Germinal center (tissue), 1 donor: ENCODE measurements at places on chromosomes 1 and 21.
A peak's percentile ranks its signal among the peaks of the same experiment; 100 is the strongest.

DNA sequence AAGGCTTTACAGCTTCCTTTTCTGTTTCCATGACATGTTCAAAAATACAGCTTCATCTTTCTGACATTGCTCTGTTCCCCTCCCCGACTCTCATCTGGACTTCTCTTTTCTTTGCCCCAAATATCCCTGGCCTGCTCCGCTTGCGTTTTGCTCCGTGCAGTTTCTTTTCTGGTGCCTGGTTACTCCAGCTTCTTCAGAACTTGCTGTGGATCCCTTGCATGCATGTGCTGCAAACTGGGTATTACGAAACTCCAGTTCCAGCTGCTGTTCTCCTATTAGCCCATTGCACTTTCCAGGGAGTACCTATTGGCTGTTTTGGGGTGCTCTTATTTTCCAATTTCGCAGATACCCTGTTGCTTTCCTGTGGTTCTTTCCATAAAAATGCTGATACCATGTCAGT is 9.9 kb upstream of the NDC1 start:
- DNase-seq = no peak

DNA sequence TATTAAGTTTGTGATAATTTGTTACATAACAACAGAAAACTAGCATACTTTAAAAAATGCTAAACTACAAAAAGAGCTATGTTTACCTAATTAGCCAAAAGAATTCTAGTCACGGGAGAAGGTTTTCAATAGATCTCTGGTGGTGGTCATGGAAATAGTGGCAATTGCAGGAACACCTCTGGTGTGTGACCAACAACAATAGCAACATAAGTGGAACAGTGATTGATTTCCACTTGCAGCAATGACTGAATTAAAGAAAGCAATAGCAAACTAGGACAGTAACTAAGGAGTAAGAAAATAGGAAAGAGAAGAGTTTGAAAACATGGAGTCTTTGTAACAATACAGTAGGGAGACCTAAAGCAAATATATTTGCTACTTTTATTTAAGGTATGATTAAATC is 171.3 kb upstream of the ADGRL4 start:
- no peak for DNase-seq

DNA sequence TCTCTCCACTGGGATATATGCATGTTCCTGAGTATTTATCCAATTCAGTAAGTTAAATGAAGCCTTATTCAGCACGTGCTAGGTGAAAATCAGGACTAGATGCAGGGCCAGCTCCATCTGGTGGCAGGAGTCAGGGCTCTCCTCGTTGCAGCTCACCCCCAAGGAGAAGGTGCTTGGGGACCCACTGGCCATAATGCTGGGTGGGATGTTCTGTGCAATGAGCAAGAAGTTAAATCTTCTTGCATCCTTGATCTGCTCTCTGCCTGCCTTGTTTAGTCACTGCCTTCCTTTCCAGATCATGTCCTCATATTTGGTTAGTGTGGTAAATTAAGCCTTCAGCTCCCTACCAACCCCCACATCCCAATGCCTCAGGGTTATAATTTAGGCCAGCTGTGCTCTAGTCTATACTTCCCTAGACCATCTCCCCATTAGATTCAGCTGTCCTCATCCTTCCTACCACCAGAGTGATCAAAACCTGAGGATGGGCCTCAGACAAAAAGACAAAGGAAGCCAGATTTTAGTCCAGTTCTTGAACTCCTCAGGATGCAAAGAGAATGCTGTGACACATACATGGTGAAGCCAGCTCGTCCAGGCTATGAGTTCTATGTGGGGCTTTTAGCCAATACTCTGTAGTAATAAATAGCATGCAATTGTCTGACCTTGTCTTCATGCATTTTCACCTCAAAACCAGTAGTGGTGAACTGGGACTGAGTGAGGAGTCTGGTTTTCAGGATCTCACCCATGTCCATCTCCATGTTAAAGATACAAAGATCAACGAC is 55.9 kb downstream of the SEC16B start:
- no peak for DNase-seq

DNA sequence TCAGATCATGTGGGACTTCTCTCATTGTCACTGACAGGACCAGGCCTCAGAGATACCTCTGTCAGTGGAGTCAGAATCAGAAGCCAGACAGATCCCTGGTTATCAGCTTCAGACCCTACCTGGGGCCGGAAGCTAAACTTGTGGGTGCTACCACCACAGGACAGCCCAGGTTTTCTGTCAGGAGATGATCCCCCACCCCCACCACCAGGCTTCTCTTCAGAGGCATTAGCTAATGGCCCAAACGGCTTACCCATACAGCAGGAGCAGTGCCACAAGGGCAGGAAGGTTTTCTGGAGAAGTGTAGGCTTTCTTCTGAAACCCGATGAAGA is 105.5 kb downstream of the ABCA4 start:
- DNase-seq = no peak

DNA sequence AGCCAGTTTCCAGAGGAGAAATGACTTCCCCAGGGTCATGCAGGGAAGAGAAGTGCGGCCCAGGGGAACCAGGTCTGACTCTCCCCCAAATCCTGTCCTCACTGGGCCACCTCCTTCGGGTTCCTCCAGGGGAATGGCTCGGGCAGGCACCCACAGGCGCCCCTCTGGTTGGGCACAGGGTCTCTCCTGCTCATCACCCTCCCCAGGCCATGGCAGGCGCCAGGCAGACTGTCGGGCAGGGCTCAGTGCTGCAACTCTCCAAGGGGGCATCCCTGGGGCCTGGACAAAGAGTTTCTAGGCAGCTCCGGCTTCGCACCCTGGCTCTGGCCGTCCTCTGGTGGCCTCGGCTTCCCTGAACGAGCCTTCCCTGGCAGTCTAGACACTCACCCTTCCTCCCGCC is 75.6 kb downstream of the MEGF6 start:
- no peak for DNase-seq

- DNase-seq = no peak
Measured at GRCh38 chr1:30507401-30508174, 215.8 kb downstream of the MATN1 start.

DNA sequence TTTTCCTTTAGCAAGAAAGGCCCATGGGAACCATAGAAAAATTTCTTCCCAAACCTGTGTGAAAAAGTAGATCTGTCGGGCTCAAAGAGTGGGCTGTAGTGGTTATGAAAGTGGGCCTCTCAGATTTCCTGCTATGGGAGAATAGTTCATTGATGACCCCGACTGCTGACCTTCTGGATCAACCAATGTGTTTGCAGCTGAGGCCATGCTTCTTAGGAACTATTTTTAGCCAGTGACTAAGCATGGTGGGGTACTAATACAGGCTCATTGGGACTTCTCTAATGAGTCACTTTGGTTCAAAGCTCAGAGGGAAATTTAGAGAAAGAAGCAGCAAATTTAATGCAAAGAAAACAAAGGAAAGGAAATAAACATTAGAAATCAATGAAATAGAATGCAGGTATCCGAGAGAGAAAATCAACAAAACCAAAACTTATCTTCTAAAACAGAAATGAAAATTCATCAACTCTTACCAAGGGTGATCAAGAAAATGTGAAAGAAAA is 12.6 kb upstream of the PSMA5 start:
- DNase-seq = no peak

- DNase-seq = no peak
Measured at GRCh38 chr1:82542141-82542540, 741.4 kb downstream of the ADGRL2 start.

GRCh38 chr1:69414574-69414973 is 153.1 kb upstream of the LRRC7 start:
- no peak for DNase-seq

DNA sequence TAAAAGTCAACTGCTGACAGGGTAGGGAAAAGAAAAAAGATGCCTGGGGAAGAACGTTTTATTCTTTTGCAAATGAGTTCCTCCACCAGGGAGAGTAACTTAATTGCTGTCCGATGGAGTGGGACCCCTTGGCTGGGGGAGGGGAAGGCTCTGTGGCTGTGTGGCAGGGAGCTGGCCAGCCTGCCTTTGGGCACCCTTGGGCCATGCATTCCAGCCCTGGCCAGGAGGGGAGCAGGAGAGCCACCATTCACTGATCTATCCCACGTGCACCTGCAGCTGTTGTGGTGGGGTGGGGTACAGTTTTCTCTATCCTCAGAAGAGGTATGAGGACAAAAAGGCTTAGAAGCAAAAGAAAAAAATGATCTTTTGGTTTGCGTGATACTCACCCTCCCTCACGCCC is 116.9 kb downstream of the KCNK1 start:
- DNase-seq = no peak

DNA sequence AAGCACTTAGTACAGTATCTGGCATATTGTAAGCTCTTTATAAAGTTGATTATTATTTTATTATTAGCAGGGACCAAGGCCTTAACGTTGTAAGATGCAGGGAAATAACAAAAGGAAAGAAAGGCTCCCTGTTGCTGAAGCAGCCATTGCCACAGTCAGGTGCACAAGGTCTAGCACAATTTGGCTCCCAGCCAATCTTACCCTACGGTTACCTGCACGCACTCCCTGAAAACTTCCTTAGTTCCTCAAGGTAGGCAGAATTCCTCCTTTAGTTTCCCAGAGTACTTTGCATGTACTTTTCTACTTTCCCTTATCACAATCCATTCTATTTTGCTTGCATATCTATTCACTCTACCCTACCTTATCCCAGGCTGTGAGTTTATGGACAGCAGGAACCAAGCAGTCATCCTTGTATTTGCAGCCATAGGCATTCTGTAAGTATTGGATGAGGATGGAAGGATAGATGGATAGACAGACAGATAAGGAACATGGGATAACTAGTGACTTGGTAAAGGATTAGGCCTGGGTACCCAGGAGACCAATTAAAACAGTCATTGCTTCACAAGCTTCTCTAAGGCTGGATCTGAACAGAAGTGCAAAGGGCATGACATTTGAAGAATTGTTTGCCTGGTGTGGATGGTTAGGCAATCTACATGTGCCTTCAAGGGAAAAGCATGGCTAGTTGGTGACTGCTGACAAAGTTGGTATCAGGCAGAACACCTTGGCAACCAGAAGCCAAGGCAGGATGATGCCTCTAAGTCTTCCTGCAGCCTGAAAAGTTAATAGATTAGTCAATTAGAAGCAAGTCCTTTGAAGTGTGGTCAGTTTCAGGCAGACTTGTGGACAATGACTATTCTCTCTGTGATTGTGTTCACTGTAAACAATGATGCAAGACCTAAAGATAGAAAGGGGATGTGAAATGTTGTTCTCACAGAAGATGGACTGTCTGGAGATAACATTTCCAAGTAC is 20.8 kb upstream of the JAK1 start:
- no peak for DNase-seq

DNA sequence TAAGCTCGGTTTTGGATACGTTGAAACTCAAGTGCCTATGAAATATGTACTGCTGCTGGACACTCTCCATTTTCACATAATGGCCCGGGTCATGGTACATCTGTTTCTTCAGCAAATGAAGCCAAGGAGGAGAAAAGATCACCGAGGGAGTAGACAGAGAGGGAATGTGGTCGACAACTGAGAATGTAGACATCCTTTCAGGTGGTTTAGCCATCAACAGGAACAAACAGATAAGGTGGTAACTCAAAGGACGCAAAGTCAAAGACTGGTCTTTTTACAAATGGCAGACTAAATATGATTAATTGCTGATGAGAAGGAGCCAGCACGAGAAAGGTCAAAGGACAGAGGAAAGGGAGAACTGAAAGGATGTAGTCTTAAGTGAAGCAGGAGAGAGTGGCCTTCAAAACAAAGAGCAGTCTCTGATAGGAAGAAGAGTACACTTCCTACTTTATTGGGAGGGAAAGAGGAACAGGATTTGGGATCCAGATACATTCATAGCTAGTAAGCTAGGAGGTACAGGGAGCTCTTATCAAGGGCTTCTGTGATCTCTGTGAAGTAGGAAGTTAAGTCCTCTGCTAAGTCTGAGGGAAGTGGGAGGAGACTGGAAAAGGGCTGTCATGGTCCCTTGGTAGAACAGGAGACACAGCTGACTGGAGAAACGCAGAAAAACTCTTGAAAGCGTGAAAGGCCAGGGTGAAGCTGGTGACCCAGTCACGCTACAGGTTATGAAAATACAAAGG is 28.3 kb downstream of the NUP133 start:
- DNase-seq = peak; percentile 70

GRCh38 chr1:5973771-5974170 is 18.5 kb downstream of the NPHP4 start:
- DNase-seq = no peak

GRCh38 chr1:221774054-221774842 is 32.4 kb upstream of the DUSP10 start:
- DNase-seq = no peak

- peak; percentile 70 for DNase-seq
Measured at GRCh38 chr1:15578921-15579682, 5.7 kb downstream of the AGMAT start.

DNA sequence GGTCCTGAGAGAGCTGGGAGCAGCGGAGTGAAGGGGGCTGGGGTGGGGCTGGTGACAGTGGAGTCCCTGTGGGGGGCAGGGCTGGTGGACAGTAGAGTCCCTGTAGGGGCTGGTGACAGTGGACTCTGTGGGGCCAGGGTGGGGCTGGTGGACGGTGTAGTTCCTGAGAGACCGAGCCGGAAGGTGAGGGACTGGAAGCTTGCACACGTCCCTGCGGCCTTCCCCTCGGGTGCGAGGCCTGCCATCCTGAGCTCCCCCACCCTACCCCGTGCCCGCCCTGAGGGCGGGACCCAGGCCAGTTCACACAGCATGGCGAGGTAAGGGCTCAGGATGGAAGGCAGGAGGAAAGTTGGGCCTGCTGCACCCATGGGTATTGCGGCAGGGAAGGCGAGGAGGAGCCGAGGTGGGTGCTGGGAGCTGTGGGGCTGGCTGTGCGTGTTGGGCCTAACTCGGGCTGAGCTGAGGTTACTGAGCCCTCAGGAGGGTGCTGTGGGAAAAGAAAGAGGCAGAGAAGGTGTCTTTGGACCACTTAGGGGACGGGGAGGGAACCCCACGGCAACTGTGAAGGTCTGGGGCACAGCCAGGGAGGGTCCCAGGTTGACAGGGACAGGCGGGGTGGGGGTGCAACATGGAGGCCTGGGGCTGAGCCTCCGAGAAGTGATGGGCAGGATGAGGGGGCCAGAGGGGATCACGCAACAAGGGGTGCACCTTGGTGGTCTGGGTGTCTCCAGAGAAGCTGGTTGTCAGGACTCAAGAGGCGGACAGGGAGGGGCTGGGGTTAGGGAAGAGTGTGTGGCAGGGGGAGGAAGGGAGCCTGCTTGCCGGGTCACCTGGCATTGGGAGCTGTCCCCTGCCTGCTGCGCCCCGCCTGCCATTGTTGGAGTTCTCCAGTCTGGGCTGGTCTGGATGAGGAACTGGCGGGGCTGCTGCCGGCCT is 60.8 kb downstream of the PRKCZ start:
- no peak for DNase-seq

DNA sequence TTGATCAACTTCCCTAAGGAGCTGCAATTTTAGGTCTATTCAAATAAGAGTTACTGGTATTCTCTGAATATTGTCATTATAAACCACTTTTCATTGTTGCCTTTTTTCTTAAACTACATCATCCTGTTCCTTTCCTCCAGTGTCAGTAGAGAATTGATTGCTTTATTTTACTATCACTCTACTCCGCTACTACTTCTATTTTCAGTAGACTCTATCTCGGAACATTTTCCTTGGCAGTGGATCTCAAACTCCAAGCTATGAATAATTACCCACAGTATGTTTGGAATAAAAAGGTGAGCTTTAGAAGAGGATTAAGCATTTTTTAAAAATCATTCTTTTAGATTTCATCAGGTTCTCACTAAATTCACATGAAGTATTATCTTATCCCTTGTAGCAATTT is 224.9 kb downstream of the GREM2 start:
- no peak for DNase-seq
